ENCODE measurements at places on chromosomes 6 and 20. TPM values are rescaled to one million over a fixed set of nuclear protein-coding genes. Genes with fewer than 3 reads are reported as not detected.

C6orf58 gene
- not detected for total RNA-seq

C2 gene
- total RNA-seq: 1.4 TPM

CCM2L gene
- total RNA-seq: not detected

UNC5CL gene
- total RNA-seq: 4.3 TPM

RAET1L gene
- not detected for total RNA-seq

DNA sequence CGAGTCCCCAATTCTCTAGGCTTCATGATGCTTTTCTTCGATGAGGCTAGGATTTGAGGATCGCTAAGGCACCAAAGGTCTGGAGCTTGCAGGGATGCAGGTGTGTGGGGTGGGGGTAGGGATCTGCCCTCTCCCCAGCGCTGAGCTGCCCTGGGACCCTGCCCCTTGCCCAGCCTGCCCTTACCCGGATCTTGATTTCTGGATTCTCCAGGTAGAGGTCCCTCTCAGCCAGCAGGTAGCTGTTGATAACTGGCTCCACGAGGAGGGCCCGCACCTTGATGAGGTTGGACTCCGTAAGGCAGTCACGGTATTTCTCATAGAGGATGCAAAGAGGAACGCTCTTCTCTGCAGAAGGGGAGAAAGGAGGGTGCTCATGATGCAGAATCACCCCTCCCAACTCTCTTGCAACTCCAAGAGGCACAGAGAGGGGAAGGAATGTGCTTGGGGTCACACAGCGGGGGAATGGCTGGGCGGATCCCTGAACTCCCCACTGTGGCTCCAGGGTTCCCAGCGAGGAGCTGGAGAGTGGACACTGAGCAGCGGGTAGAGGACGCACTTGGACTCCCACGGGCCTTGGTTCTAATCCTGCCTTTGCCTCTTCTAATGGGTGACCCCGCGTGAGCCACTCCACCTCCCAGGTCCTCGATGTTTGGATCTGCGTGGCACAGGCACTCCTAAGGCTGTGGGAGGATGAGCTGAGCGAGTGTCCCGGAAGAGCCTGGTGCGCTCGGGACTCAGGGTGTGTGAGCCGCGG lies 32.7 kb downstream of the TGM2 start:
- no peak overlapping the region for H3K4me3 ChIP-seq
- peaks cover 9% of the 10 kb centered on the region for H3K27me3 ChIP-seq
- H3K36me3 ChIP-seq: no peaks in the 10 kb centered on the region
- DNase-seq: no peak
- H3K4me1 ChIP-seq: no peaks in the 10 kb centered on the region

- no peaks in the 10 kb centered on the region for H3K27me3 ChIP-seq
- no peak overlapping the region for H3K4me3 ChIP-seq
- no peaks in the 10 kb centered on the region for H3K4me1 ChIP-seq
- no peak for DNase-seq
- no peaks in the 10 kb centered on the region for H3K36me3 ChIP-seq
- H3K27ac ChIP-seq: no peak overlapping the region
These were observed 212.6 kb upstream of the HTR1E start for GRCh38 chr6:86724695-86725094.

DNA sequence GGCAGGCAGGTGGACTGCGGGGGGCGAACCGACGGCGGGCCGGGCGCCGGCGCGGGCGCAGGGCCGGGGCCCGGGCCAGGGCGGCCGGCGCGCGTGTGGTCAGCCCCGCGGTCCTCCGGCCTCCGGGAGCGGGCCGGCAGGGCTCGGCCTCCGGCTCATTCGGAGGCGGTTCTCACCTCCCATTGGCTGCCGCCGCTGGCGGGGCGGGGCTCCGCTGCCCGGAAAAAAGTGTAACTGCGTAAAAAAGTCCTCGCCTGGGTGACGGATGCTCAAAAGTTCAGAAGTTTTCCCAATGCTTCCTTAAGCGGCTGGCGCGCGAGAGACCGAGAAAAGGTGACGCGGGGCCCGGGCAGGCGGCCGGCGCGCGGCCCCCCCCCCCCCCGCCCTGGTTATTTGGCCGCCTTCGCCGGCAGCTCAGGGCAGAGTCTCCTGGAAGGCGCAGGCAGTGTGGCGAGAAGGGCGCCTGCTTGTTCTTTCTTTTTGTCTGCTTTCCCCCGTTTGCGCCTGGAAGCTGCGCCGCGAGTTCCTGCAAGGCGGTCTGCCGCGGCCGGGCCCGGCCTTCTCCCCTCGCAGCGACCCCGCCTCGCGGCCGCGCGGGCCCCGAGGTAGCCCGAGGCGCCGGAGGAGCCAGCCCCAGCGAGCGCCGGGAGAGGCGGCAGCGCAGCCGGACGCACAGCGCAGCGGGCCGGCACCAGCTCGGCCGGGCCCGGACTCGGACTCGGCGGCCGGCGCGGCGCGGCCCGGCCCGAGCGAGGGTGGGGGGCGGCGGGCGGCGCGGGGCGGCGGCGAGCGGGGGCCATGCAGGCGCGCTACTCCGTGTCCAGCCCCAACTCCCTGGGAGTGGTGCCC lies at the start of gene FOXC1:
Gene FOXC1 (plus strand): TSS at position 268 of the 849 bp plus-strand sequence. CDS start 531 bp downstream, at position 799.
- no peak within 1 kb of the TSS for H3K27ac ChIP-seq
- DNase-seq: no peak
- peak within 1 kb of the TSS; percentile 15 for H3K4me3 ChIP-seq

- DNase-seq: no peak
- H3K27ac ChIP-seq: no peak overlapping the region
- H3K27me3 ChIP-seq: no peaks in the 10 kb centered on the region
- H3K36me3 ChIP-seq: no peaks in the 10 kb centered on the region
- H3K4me1 ChIP-seq: no peaks in the 10 kb centered on the region
These were observed 24.9 kb upstream of the PHACTR2 start for GRCh38 chr6:143652841-143653331.

GRCh38 chr6:160124605-160125004 lies 3.0 kb downstream of the SLC22A1 start:
- H3K27ac ChIP-seq: no peak overlapping the region
- no peaks in the 10 kb centered on the region for H3K4me1 ChIP-seq
- H3K36me3 ChIP-seq: no peaks in the 10 kb centered on the region

- H3K4me3 ChIP-seq: no peak overlapping the region
- DNase-seq: no peak
- no peak overlapping the region for H3K27ac ChIP-seq
- no peaks in the 10 kb centered on the region for H3K36me3 ChIP-seq
These were observed 158.2 kb downstream of the ZMYND8 start for GRCh38 chr20:47198254-47198671.

DNA sequence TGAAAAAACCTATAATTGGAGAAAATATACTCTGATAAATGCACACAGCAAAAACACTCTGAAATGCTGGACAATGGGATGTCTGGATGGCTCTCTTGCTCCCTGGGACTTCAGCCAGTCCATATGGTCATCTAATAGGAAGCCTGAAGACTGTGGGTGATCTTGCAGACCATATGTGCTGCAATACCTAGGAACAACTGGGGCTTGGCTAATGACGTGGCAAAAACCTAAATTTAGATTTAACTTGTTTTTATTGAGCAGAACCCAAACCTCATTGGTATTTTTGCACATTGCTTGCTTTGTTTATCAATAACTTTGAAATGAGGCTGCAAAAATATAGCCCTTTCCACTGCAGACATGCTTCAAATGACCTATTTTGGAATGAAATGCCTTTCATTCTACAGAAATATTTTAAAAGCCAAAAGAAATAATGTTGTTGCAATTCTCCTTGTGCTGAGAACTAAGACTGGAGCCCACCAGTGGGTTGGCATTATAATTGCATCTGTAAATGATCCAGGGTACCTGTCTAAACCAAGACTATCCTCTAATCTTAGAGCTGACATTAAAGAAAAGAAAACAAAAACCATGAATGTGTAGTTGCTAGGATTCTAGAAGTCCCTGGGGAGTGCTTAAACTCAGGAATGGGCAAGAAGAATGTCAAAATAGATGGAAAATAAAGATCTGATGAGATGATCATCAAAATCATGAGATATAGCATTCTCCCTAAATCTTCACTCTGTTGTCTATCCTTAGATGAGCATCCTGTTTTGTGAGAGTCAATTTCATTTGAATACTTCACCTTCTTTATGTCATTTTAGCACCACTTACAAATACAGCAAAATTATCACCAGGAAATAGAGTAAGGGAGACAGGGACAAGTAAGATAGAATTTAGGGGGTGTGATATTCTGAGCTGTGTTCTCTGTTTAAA lies 152.1 kb upstream of the RIMS1 start:
- H3K4me1 ChIP-seq: no peaks in the 10 kb centered on the region
- no peak overlapping the region for H3K27ac ChIP-seq
- no peaks in the 10 kb centered on the region for H3K27me3 ChIP-seq
- H3K4me3 ChIP-seq: no peak overlapping the region
- DNase-seq: no peak

DNA sequence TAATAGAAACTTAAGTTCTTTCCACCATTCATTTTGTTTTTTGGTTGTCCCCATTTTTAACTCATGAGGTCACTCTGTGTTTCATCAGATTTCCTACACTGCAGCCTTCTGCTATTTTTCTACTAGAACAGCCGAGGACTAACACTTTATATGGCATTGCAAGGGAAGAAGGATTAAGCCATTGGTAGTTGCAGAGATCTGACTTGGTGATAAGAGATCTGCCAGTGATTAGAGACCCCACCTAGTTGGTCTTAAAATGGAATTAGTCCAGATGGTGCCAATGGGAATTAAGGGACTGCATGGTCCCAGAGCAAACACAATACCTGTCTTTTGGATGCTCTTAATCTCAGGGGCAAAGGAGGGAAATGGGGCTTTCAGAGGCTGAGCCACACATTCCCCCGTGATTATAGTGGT lies 125.5 kb upstream of the TMEM170B start:
- no peaks in the 10 kb centered on the region for H3K4me1 ChIP-seq
- DNase-seq: no peak
- H3K27ac ChIP-seq: no peak overlapping the region
- no peak overlapping the region for H3K4me3 ChIP-seq
- H3K36me3 ChIP-seq: no peaks in the 10 kb centered on the region
- no peaks in the 10 kb centered on the region for H3K27me3 ChIP-seq

GRCh38 chr20:14685183-14685582 lies 347.8 kb upstream of the FLRT3 start:
- H3K4me3 ChIP-seq: no peak overlapping the region
- no peaks in the 10 kb centered on the region for H3K4me1 ChIP-seq
- H3K27me3 ChIP-seq: no peaks in the 10 kb centered on the region
- no peak overlapping the region for H3K27ac ChIP-seq
- DNase-seq: no peak

GRCh38 chr6:155740781-155741399 lies 285.3 kb upstream of the NOX3 start:
- H3K27ac ChIP-seq: no peak overlapping the region
- no peak overlapping the region for H3K4me3 ChIP-seq
- H3K27me3 ChIP-seq: no peaks in the 10 kb centered on the region
- DNase-seq: no peak
- no peaks in the 10 kb centered on the region for H3K36me3 ChIP-seq

All from T-cell (primary cell).